ENCODE measurements at places on chromosomes 1 and 21.
A peak's percentile ranks its signal among the peaks of the same experiment; 100 is the strongest.

- DNase-seq, result no peak
Measured at GRCh38 chr1:29237852-29238619, 1.7 kb downstream of the PTPRU start.

DNA sequence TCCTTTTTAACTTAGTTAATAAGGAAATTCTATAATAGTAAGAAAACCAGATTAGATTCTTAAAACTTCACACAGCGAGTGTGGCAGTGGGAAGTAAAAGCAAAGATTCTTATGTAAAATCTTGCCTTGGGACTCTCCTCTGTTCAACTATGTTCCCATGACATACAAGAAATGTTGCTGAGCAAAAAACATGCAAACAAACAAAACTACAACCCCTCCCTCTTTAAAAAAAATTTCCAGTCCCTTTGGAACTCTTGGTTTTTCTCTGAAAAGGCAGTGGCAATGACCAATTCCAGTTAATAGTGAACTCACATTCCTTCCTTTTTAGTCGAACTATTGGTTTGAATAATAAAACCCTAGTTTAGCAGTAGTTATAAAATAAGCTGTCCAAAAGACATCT, 453.1 kb upstream of the ZRANB2 start:
- no peak for DNase-seq

DNA sequence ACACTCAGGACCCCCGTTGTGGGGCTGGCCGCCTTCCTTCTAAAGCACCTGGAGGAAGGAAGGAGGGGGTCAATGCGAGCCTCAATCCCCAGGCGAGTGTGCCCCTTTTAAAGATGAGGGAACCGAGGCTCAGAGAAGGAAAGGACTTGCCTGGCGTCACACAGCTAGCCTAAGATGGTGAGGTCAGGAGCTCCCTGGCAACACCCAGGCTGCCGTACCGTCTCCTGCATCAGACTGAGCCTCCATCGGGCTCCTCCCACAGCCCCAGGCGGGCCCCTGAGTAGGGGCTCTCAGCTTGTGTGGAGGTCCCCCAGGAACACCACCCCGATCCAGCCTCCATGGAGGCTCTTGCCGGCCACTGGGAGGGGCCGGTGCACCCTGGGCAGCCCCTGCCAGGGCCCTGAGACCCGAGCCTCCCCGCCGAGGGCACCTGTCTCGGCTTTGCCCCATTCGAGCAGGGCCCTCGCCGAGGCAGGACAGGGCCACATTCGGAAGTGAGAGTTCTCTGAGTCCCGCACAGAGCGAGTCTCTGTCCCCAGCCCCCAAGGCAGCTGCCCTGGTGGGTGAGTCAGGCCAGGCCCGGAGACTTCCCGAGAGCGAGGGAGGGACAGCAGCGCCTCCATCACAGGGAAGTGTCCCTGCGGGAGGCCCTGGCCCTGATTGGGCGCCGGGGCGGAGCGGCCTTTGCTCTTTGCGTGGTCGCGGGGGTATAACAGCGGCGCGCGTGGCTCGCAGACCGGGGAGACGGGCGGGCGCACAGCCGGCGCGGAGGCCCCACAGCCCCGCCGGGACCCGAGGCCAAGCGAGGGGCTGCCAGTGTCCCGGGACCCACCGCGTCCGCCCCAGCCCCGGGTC, at the start of gene AIRE:
Gene AIRE, plus strand, starts transcription at position 739 of the 855 bp plus-strand sequence. CDS start 131 bp downstream, outside the sequence.
- peak; percentile 81 for DNase-seq

DNA sequence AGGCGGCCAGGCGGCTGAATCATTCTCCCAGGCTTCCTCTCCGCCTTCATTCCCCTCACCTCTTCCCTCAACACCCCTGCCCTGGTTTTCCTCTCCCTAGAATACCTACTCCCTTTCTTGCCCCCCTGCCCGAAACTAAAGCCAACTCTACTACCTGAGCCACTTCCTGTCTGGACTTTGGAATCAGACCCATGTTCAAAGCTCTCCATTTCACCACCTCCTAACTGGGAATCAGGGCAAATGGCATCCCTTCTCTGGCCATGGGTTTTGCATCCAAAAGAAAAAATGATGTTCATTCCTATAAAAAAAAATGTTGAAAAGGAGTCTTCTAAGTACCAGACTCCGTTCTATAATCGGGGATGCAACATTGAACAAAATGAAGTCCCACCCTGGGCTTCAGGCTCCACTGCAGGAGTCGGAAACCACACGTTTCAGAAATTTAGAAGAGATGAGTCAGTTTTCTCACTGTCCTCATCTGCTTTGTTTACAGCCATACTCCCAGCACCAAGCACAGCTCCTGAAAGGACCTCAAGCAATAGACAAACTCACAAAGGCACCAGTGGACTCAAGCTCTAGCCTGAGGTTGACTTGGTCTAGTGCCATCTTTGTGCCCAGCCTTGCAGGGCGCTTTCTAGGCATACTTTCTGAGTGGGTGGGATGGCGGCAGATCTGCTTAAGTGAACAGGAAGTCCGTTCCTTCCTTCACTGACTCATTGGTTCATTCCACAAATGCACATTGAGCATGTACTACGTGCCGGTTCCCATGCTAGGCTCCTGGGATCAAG, 176.2 kb downstream of the IGSF21 start:
- DNase-seq, result no peak

DNA sequence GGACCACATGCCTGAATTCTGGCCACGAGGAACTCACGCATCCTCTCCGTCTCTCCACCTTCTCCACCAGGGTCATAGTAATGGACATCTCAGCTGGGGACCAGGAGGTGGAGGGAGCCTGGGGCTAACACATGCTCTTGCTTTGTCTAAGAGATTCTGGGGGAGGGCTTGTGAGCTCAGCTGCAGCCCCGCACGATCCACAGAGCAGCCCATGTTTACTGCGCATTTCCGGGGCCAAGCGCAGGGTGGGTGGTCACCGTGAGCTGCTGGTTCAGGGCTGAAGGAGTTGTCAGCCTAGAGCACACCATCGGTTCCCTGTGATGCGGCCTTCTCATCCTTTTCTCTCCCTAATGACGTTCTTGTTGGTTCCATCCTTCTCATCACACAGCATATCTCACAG, 7.5 kb upstream of the TFF2 start:
- DNase-seq, result no peak

DNA sequence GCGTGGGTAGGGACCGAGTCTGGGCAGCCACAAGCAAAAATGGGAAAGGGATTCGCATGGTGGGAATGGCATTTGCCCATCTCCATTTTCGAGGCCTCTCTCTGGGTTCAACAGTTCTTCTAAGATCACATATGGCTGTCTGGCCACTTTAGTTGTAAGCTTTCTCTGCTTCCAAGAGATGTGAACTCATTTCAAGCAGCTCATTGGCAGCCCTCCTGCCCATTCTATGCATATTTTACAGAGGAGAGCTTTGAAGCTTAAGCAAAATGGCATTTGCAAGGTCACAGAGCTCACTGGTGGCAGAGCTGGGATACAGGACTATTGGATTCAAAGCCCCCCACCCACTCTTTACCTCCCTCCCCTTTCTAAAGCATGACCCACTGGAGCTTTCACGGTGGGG, 93.7 kb downstream of the HHIPL2 start:
- no peak for DNase-seq

- DNase-seq, result no peak
Measured at GRCh38 chr1:237416924-237417655, 375.1 kb downstream of the RYR2 start.

DNA sequence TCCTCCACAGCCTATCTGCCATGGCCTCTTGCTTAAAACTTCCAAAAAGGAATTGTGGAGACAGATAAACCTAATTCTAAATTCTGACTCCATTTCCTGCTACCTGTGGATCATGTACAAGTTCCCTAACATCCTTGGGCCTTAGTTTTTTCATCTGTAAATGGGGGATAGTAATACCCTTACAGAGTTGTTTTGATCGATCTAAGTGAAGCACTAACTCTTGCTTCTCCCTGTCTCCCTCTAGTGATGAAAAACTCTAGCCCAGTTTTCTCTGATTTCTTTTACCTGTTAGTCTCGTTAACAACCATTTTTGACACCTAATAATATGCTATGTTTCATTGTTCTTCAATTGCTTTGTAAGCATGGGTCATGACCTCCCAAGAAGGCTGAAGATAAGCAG, 65.9 kb downstream of the TM2D1 start:
- no peak for DNase-seq

DNA sequence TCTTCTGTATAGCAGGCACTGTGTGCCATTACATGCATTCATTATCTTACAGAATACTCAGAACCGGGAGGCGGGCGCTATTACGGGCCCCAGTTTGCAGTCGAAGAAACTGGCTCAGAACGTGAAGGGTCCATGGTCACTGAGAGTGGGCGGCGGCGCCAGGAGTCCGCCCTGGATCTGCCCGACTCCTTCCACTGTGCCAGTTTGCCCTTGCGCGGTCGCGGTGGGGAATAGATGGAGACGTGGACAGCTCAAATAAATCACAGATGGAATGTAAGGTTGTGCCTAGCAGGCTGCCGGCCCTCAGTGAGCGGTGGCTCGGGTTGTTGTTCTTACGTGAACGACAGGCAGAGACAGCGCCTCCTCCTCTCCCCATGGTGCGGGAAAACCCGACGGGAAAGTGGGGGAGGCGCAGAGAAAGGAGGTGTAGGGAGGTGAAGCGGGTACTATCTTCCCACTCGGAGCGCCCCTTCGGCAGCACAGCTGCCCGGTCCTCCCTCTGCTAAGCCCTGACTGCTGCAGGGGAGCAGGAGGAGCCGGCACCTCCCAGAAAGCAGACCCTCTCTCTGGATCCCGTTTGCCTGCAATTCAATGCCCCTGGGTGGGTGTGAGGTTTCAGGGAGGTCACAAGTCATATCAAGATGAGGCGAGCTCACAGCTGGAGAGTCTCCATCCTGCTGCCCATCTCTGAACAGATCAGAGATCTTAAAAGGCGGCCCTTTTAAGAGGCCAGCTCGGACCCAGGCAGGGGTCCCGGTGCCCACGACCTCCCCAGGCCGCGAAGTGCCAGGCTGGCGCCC, 1.1 kb downstream of the COL9A2 start:
- DNase-seq, result no peak

DNA sequence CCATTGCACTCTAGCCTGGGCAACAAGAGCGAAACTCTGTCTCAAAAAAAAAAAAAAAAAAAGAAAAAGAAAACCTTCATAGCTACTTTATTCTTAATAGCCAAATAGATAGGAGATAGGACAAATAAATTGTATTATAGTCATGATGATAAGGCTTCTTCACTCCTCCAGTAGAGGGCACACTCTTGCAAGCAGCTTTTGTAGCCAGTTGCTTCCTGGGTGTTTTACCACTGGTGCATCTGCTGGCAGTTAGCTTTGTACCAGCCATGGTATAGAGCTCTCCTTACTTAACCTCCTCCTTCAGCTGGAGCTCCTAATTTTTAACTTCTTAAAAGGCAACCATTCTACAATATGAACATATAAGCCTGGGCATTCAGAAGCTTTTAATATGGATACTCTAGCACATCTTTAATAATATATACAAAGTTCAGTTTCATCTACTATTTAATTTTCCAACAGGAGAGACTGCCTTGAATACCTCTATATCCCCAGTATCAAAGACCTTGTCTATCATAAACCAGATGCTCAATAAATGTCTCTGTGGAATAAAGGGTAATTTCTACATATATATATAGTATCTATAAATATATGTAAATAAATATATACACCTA, 35.8 kb downstream of the EVI5 start:
- DNase-seq, result peak; percentile 52

- DNase-seq, result no peak
Measured at GRCh38 chr1:214920337-214920736, 162.2 kb upstream of the KCNK2 start.

DNA sequence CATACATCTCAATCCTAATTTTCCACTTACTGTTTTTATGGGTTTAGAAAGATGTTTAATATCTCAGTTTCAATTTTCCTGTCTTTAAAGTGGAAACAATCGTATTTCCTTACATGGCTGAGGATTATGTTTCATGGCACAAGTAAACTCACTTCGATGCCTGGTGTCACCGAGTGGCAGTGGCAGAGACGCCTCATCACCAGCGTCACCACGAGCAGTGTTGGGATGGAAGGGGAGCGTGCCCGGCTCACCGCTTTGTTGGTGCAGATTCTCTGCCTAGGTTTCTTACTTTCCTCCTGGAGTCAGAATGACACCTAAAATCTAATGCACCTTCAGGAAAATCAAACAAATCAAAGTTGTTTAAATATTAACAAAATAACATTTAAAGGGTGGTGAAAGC, 48.2 kb upstream of the DIP2A start:
- DNase-seq, result no peak

- no peak for DNase-seq
Measured at GRCh38 chr1:82597649-82598048, 796.9 kb downstream of the ADGRL2 start.

DNA sequence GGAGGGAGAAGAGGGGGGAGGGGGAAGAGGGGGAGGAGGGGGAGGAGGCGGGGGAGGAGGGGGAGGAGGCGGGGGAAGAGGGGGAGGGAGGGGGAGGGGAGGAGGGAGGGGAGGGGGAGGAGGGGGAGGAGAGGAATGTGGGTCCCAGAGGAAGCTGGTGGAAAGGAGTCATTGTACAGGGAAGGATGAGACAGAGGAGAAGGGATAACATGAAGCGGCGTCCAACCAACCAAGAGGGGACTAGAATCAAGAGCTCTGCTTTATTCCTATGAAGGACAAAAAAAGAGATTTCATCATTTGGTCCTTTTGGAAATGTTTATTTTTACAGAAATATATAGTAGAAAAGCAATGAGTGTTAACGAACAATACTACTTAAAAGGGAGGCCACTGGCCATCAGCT, 24.5 kb downstream of the COA6 start:
- DNase-seq, result no peak

- no peak for DNase-seq
Measured at GRCh38 chr1:40314721-40315238, 2.3 kb downstream of the COL9A2 start.

DNA sequence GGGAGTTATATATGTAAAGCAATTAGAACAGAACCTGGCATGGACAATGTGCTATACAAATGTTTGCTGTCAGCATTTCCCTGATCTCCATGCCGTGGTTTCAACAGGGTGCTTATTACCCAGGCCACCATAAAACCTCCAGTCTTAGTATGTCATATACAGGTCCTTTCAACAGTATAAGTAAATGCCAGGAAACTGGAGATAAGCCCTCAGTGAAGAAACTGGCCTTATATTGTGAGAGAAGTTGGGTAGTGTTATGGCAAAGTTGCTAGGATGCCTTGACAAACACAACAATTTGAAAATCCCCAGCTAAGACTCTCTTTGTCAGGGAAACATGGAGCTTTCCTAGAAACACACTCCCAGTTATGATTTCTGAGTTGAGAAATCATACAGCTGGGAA, 850.2 kb upstream of the ADAMTS5 start:
- DNase-seq, result no peak

DNA sequence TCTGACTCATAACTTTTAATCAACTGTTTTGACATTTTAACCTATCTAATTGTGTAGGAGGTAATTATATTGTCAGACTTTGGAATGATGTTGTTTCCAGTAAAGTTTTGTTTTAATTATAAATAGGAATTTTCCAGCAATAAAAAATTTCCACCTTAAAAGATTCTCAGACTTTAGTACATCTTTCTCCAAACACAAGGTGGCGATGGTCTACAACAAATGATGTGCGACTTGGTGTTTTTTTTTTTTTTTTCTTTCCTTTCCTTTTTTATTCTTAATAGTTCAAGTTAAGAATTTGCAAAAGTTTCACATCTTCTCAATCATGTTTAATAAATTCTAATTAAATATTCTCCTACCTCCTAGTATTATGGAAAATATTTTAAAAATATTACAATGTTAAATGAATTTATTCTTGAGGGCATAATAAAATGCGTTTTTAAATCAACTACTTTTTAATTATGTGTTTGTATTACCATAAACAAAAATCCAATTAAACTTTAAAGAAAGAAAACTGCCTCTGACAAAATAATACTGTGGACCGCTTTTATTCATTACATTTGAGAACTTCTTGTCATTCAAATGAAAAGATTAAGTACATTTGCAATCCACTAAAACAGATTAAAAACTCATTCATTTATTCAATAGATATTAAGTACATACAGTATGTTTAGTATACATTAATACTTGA, 4.4 kb upstream of the ADAMTS1 start:
- no peak for DNase-seq
